Mucosa of gallbladder (tissue), 1 donor: ENCODE measurements at places on chromosomes 3 and 15. TPM values are rescaled to one million over a fixed set of nuclear protein-coding genes. Genes with fewer than 3 reads are reported as not detected.

DNA sequence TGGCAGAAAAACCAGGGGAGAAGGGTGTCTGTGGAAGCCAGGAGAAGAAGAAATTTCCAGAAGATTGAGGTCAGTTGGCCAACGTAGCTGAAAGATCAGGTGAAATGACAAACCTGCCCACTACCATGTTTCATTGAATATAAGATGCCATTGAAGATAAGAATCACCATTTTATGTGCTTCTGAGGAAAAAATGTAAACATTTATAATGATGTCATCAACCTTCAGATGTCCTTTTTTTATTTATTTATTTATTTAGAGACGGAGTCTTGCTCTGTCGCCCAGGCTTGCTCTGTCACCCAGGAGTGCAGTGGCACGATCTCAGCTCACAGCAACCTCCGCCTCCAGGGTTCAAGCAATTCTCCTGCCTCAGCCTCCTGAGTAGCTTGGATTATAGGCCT, 4.9 kb upstream of the PODXL2 start:
- DNase-seq, result no peak

- DNase-seq, result no peak
These were observed 87.1 kb downstream of the WNT7A start for GRCh38 chr3:13792512-13793371.

DNA sequence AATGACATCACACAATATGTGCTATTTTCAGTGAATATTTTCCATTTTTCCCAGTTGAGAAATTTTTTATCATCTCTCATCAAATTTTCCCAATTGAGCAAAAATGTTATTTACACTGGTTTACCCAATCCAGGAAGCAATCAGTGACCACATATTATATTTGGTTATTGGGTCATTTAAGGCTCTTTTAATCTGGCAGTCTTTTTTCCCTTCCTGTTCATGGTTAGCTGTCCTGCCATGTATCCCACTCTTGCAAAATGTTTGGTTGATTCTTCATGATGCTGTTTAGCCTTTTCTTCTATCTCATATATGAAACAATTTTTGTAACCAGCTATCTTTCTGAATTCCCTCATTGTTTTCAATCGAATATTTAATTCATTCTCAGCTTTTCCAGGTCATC, 626.0 kb downstream of the RBMS3 start:
- DNase-seq, result no peak

DNA sequence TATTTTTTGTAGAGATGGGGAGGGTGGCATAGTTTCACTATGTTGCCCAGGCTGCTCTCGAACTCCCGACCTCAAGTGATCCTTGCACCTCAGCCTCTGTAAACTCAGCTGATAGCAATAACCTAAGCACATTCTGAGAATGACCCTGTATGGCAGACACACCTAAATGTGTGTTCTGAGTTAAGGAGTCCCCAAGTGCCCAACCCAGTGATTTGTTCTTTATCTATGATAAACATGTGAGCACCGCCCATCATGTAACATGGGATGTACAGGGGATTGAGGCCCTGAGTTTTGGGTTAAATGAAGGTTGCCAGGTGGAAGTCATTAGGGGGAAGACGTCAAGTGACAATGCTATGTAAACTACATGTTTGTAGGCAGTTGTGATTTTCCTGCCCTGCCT, 5.7 kb downstream of the NCEH1 start:
- DNase-seq, result no peak

DNA sequence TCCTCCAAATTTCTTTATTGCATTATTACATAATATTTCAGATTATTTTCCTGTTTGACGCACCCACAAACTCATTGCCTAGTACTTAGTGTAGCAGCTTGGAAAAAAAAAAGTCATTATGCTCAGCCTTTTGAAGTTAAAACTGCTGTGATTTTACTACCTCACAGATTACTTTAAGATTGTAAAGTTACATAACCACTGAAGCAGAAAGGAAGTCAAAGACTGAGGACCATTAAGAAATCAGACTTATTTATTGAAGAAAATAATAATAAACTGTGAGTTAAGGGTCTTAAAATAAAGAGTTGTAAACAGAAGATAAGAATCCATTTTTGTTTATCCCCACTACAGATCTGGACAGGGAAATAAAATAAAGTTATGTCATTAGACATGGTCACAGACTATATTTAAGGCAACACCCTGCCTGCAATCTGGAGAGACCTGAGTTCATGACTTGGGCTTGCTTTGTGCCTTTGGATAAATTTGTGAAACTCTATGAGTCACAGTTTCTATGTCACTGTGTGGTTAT, 212.1 kb upstream of the ROBO2 start:
- DNase-seq, result no peak

The RARB gene
- total RNA-seq, result 12.9 TPM

- DNase-seq, result no peak
These were observed 15.5 kb upstream of the CHD2 start for GRCh38 chr15:92884436-92885223.

The IL5RA gene
- 0.60 TPM for total RNA-seq

GRCh38 chr15:65841121-65841930, 28.0 kb upstream of the RAB11A start:
- DNase-seq, result no peak

The SEC22A gene
- 16.8 TPM for total RNA-seq

DNA sequence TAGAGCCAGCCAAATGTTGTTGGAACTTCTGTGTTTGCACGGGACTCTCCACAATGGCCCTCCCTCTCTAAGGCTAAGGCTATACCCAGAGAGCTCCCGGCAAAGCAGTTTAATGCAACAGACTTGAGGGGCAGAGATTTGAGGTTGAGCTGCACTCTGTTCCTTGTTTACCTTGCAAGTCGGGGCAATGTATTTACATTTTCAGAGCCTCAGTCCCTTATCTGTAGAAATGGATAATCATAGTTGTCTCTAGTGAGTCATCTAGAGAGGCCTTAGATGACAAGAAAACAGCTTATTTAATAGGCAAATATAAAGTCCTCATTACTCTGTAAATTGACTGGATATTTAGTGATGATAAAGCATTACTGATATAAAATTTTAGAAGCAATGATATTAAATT, 917.7 kb downstream of the MCTP2 start:
- no peak for DNase-seq

DNA sequence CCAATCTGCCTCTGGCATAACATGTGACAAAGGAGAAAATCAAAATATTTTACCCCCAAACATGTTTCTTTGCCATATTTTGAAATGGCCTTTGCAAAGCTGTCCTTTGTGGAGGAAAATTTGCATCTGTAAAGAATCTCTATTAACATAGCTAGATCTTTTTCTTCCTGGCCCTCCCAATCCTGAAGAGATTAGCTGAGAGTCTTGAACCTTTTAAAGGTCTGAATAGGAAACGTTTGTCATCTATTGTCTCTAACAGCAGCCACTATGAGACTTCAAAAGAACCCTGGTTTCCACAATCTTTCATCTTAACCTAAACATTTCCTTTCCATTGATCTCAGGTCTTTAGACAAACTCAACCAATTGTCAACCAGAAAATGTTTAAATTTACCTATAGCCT, 520.9 kb upstream of the TGFBR2 start:
- no peak for DNase-seq

DNA sequence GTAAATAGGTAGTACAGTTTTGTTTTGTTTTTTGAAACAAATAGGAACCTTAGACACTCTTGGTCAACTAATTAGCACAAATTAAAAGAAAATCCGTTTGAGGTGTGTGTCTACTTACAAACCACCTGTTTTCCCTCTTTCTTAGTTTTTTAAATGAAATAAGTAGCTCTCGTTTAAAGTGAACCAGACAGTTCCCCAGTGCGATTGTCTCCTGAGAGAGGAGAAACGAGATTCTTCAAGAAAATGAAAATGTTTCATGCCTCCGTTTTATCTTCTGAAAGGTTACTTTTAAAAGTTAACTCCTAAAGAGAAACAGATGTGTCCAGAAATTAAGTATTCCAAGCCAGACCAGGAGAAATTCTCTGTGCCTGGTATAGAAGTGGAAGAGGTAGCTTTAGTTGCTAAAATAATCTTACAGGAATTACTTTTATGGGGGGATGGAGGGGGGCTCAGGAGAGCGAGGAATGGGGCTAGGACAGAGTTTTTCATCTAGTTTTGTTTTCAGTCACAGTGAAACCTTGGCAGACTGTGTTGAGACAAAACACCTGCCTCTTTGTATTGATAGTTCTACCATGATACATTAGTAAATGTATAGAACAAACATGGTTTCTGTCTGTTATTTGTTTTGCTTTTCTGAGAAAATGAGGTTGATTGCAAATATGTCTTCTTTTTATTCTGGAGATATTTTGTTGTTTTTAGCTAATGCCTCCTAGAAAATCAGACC, 155.1 kb upstream of the CNTN4 start:
- DNase-seq, result no peak

GRCh38 chr3:20698896-20699295, 512.9 kb upstream of the SGO1 start:
- no peak for DNase-seq

DNA sequence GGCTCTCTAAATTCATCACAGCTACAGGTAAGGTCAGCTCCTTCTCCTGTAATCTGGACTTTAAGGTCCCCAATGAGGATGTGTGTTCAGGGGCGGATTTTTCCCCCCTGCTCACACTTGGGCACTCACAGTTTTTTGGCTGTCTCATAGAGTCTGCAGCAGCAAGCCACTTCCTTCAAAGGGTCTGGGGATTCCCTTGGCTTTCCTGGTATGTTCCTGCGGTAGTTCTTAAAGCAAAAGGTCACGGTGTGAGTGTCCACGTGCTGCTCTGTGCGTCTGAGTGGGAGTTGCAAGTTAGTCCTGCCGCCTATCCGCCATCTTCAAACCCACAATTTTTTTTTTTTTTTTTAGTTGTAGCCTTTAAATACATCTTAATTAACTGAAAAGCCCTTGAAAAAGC, 15.4 kb upstream of the CFAP20DC start:
- DNase-seq, result no peak

DNA sequence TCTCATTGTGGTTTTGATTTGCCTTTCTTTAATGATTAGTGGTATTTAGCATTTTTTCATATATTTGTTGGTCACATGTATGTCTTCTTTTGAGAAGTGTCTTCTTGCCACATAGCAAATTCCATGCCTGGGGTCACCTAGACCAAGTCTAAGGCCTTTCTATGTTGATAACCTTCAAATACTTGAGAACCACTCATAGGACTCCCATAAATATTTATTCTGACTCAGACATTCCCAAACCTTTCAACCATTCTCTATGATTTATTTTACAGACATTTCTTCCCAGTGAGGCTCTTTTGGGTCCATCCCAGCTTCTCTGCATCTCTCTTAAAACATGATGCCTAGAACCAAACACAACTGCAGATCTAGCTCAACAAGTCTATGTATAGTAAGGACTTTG, 69.2 kb downstream of the ATP8B4 start:
- no peak for DNase-seq

- no peak for DNase-seq
These were observed 305.8 kb downstream of the ARPP21 start for GRCh38 chr3:35944926-35945710.

- no peak for DNase-seq
These were observed 19.0 kb upstream of the TSEN2 start for GRCh38 chr3:12465151-12465835.
